Astrocyte of the hippocampus (primary cell): ENCODE measurements at places on chromosomes 1 and 21.

GRCh38 chr1:231236208-231236591 is 4.8 kb upstream of the GNPAT start:
- DNase-seq: no peak

- DNase-seq: no peak
Observed at GRCh38 chr1:24925082-24925779, 4.8 kb downstream of the RUNX3 start.

GRCh38 chr1:10601342-10602070 is 126.8 kb downstream of the PEX14 start:
- no peak for DNase-seq

DNA sequence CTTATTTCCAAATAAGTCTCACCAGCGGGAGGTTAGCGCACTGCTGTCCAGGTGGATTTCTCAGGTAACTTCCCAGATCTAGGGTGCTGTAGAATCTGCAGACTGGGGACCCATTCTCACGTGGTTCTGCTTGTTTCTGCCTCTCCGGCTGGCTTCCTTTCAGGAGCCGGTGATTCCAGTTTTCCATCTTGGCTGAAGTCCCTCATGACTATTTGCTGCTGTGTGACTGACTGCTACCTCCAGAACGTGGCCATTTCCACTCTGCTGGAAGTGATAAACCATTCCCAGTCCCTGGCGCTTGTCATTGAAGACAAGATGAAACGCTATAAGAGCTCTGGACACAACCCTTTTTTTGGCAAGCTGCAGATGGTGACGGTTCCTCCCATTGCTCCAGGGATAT is 76.0 kb downstream of the DOP1B start:
- no peak for DNase-seq
